ENCODE measurements at places on chromosomes 4 and X.
A peak's percentile ranks its signal among the peaks of the same experiment; 100 is the strongest.

DNA sequence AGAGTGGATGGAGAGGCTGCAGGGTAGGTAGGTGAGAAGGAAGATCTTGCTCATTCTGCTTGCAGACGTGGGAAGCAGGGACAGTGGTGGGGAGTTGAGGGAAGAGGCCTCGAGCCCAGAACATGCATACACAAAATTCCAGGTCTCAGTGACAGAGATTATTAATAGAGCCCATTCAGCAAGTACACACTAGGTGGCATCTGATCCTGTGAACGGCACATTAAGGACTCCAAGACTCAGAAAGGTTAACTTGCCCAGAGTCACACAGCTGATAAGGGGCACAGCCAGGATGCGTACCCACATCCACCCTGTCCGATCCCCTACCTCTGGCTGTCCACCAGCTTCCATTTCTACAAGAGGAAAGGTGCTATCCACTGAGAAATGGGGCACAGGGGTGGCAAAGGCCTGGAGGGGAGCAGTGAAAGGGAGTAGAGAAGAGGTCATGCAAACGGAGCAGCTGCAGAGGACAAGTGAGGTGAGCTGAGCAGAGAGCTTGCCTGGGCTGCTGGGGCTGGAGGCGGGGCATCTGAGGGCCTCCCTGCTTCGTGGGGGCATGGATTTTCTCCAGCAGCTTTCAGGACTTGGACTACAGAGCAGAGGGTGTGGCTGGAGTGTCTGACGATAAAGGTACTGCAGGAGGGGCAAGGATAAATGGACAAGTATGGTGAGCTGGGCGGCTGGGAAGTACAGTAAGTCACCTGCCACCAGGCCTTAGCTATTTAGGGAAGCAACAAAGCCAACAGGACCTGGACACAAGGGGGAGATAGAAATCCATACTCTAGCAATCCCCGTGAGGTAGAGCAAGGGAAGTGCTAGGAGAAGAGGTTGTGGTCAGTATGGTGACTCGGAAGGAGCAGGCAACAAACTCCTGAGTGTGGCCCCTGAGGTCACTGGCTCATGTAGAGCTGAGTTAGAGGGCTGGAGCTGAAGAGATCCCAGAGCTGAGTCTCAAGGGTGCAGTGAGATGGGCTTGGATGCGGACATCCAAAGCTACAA lies 11.2 kb downstream of the IDS start:
- DNase-seq: no peak

DNA sequence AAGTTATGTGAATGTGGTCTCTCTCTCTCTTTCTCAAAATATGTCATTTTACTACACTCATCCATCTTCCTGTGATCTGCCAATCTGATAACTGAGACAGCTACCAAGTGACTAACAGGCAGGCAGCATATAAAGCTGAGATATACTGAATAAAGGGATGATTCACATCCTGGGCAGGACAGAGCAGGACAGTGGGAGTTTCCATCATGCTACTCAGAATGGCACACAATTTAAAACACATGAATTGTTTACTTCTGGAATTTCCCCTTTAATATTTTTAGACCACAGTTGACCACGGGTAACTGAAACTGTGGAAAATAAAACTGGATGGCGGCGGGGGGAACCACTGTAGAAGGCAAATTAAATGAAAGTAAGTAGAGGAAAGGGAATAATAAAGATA lies 58.6 kb upstream of the DCTD start:
- DNase-seq: no peak

GRCh38 chrX:15749642-15750610 lies 11.9 kb downstream of the CA5B start:
- no peak for DNase-seq

DNA sequence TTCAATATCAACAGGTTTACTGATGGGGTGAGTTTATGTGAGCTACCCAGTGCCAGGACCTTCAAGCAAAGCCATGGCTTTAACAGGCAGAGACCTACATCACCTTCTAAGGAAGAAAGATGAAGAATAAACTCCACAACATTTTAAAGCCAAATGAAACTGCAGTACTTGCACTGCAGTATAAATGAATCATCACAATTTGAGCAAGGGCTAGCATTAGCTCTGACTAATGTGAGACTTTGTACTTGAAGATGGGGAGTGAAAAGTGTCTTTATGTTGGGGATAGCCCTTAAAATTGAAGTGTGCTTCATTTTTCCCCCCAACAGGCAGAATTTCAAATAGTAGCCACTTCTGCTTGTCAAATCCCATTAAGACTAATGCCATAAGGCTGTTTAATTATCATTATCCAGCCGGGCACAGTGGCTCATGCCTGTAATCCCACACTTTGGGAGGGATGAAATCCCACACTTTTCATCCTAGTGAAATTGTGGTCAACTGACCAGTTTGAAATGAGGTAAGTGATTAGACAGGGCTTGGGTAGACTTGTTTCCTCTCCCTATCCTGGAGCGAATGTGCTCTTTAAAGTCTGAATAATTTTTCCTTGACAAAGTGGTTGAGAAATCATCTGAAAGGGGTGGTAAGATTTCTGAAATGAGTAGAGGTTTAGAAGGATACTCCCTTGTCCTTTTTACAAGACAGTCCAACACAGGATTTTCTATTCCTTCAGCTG lies 27.2 kb upstream of the GPR34 start:
- no peak for DNase-seq

DNA sequence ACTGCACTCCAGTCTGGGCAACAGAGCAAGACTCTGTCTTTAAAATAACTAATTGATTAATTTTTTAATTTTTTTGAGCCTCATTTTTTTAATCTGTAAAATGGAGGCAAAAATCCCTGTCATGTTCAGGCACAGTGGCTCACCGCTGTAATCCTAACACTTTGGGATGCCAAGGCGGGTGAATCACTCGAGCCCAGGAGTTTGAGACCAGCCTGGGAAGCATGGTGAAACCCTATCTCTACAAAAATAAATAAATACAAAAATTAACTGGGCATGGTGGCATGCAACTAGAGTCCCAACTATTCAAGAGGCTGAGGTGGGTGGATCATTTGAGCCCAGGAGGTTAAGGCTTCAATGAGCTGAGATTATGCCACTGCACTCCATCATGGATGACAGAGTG lies 15.4 kb downstream of the AMTN start:
- DNase-seq: no peak

DNA sequence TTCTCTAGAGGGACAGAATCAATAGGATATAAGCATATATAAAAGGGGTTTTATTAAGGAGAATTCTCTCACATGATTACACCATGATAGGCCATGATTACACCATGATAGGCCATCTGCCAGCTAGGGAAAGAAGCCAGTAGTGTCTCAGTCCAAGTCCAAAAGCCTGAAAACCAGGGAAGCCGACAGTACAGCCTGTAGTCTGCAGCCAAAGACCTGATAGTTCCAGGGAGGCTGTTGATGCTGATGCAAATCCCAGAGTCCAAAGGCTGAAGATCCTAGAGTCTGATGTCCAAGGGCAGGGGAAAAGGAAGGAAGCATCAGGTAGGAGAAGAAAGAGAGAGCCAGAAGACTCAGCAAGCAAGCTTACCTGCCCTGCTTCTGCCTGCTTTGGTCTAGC lies 411.3 kb upstream of the EMCN start:
- DNase-seq: no peak

DNA sequence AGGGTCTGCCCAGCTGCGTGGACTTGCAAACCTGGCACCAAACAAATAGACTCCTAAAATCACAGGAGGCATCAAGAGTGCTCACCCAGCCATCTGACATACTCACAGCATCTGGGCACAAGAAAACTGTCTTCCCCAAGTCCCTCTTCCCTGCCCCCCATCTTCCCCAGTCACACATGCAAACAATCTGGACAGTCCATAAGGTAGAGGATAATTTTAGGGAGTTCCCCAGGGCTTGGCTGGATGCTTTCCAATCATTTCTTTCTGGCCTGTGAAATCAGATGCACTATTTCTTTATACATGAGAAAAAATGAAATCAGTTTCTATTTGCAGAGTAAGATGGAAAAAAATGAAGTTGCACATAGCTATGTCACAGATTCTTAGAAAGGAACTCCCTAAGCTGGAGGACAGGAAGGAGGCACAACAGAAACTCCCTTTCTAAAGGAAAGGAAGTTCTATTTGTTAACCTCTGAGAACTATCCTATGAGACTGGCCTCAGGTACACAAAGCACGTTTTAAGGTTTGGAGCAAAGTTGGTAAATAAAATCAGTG lies 342.3 kb downstream of the HNRNPD start:
- no peak for DNase-seq

DNA sequence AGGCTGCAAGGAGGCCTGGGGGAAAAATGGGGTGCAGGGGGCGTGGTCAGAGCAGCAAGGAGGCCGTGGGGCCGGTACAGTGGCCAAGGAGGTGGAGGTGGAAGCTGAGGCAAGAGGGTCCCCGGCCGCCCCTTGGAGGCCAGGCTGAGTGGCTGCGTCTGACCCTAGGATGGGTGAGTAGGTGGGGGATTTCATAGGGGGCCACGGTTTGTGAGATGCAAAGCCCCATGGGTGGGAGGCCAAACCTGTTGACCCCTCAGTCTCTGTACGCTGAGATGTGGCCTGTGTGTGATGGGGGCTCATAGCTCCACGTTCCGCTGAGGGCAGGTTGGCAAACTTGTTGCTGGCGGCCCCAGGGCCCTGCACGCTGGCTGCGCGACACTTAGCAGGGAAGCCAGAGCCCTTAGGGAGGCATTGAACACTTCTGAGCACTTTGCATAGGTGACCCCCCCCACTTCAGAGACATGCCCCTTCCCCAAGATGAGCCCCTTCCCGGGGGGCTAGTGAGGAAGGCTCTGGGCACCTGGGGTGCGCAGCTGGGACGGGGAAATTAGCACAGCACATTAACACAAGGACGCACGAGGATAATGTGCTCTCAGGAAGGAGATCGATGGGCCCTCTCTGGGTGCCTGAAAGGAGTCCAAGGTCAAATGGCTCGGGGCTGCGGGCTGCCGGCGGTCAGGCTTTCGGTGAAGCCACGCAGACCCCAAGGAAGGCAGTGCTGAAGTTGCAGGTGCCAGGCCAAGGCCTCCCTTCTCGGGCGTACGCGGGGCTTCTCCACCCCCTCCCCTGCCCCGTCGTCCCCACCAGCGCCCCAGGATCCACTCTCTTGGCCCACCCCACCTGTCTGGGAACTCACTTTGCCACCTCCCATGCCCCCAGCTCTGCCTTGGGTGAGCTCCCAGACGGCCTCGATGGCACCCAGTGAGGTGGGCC lies 107.4 kb downstream of the HMX1 start:
- DNase-seq: no peak

DNA sequence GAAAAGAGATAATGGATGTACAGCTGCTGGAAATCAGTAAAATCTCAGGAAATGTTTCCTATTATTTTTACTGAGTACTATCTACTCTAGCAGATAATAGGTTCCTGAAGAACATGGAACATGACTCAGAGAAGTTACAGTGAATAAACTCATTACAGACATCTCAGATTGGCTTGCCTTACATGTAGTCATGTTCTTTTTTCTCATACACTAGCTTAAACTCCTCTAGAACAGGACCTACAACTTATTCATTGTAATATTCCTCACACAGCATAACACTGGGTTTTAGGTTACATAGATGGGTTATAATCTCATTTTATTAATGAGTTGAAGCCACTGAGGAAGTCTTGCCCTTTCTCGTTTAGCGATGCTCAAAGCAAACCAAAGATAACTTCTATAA lies 86.9 kb upstream of the BMP2K start:
- DNase-seq: no peak

GRCh38 chr4:8907596-8908205 lies 36.1 kb upstream of the HMX1 start:
- DNase-seq: no peak

GRCh38 chrX:7574325-7574724 lies 268.6 kb upstream of the VCX start:
- DNase-seq: no peak

DNA sequence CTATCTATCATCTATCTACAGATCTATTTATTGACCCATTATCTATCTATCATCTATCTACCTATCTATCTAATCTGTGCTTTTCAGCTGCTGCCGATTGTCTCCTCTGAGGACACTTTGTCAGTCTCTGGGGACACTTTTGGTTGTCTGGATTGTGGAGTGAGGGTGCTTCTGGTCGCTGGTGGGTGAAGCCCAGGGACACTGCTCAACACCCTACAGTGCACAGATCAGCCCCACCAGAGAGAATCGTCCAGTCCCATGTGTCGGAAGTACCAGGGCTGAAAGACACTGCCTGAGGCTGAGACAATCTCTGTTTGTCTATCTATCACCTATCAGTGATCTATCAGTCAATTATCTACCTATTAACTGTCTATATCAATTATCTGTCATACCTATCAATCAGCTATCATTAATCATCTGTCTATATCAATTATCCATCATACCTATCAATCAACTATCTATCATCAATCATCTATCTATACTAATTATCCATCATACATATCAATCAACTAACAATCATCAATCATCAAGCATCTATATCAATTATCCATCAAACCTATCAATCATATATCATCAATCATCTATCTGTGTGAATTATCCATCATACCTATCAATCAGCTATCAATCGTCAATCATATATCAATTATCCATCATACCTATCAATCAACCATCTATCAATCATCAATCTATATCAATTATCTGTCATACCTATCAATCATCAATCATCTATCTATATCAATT lies 70.0 kb upstream of the PPP2R3B start:
- no peak for DNase-seq

- DNase-seq: peak; percentile 92
Observed at GRCh38 chr4:41256740-41257256, at the start of gene UCHL1. Gene UCHL1, plus strand, starts transcription at chr4:41256928. Its CDS starts 49 bp downstream, at chr4:41256977.

GRCh38 chr4:188297873-188298272 lies 158.6 kb downstream of the TRIML1 start:
- no peak for DNase-seq

GRCh38 chr4:164402554-164402953 lies 351.4 kb upstream of the SMIM31 start:
- no peak for DNase-seq

- no peak for DNase-seq
Observed at GRCh38 chr4:103410386-103410785, 212.2 kb upstream of the CENPE start.

All from anterior cingulate cortex (tissue), 58 donors.